T47D (cell line): ENCODE measurements at places on chromosomes 12 and 14.
A peak's percentile ranks its signal among the peaks of the same experiment; 100 is the strongest.

DNA sequence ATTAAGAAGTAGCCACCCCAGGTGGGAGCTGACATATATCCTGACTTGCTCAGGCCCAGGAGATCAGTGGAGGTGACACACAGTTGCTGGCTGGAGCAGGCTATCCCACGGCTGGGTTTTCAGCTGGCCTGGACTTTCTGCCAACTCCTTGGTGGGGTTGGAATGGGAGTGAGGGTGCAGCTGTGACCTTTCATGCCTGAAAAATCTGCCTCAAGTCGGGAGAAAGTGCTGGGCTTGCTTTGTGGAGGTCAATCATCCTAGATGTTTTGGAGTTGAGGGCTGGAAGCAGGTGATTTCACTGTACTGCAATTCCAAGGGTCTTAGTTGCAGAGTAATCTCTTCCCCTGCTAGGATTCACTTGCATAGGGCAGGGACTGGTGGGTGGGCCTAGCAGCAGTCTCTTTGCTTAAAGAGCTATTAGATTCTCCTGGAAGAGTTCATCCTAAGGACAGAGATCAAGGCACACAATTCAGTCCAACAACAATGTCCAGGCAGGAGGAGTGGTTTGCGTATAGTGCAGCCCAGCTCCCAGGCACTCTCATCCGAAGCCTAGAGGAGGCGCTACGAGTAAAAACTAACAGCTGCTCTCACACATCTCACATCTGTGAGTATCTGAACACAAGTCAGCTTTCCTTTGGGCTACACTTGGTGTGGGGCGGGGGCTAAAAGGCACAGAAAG is 98.1 kb downstream of the GAS2L3 start:
- DNase-seq = no peak

DNA sequence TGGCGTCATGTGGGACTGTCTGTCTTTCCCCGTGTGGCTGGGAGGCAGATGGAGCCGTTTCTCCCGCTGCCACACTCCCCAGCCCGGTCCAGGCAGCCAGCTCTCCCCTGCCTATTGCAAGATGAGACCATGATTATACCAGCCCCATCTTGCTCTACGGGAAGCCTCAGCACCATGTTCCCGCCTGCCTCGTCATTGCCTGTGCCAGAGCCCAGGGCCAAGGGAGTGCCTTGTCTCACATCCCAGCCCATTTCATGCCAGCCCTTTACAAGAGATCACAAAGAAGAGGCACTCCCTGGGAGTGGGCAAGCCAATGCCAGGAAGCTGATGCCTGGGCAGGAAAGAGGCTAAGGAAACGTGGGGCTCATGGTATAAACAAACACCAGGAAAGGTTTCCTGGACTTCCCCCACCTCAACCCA is 23.9 kb downstream of the GPR68 start:
- DNase-seq = no peak

DNA sequence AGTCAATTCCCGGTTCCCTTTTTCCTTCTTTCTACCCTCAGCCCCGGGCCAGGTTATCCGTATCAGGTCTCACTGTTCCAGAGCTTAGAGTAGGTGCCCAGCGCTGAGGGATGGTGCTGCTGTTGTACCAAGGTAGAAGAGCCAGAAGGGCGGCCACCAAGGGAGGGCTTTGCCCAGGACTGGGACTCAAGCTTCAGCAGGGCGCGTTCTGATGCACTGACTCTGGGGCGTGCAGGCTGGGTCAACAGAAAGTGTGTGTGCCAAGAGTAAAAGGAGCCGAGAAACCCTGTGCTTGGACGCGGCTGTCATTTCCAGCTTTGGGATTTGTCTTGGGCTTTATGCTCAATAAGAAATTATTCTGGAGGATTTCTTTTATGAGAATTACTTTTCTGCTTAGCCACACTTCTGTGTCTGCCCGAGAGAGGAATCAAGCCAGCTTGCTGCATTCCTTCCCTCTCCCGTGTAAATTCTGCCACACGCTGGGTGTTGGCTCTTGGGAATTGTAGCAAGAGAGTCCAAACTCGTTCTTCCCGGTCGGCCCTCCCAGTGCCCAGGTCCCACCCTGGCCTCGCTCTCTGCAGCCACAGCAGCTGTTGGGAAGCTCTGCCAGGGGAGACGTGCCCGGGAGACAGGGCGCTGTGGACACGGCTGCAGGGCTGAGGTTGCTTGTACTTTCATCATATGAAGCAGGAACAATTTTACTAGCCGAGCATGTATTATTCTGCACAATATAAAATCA is 98.0 kb downstream of the FBXL14 start:
- peak; percentile 45 for DNase-seq

DNA sequence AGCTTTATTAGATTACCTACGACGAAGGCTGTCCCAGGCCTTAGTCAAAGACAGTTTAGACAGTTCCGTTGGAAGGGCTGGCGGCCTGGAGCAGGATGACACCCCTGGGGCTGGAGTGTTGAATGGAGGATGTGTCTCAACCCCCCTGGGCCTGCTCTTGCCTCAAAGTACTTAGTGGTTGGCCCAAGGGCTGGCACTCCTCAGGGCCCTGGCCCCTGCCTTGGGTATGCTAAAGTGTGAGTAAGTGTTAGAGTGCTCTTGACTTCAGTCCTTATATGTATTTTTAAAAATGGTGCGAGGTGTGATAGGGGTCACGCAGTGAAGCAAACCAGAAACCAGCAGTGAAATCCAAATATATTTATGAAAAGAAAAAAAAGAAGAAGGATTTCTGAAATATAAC is 261.6 kb downstream of the KTN1 start:
- DNase-seq = no peak

DNA sequence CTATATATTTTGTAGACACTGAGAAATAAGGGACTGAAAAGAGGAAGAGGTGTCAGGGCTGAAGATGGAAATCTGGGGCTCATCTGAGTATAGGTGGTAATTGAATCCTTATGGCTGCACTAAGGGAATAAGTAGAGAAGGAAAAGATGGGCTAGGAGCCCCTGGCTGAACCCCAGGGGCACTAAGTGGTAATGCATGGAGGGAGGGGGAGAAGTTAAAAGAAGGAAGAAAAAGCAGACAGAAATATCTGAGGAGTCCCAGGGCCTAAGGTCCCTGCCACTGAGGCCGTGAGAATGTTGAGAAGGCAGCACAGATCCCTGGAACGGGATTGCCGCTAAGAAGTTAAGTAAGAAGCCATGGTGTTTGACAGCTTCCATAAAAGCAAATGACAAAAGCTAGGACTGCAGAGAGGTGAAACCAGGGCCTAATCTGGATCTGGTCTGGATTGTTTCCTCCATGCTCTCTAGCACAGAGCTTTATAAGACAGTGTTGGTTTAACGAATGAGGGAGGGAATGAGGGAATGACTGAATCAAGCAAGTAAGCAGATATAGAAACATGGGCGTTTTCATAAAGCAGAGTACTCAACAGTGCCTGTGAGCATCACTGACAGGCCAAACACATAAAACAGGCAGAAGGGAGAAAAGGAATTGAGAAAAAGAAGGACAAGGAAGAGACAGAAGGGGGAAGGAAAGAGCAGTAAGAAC is 92.9 kb downstream of the HMGA2 start:
- DNase-seq = no peak

- no peak for DNase-seq
Measured at GRCh38 chr12:6355491-6356373, 13.9 kb upstream of the TNFRSF1A start.

DNA sequence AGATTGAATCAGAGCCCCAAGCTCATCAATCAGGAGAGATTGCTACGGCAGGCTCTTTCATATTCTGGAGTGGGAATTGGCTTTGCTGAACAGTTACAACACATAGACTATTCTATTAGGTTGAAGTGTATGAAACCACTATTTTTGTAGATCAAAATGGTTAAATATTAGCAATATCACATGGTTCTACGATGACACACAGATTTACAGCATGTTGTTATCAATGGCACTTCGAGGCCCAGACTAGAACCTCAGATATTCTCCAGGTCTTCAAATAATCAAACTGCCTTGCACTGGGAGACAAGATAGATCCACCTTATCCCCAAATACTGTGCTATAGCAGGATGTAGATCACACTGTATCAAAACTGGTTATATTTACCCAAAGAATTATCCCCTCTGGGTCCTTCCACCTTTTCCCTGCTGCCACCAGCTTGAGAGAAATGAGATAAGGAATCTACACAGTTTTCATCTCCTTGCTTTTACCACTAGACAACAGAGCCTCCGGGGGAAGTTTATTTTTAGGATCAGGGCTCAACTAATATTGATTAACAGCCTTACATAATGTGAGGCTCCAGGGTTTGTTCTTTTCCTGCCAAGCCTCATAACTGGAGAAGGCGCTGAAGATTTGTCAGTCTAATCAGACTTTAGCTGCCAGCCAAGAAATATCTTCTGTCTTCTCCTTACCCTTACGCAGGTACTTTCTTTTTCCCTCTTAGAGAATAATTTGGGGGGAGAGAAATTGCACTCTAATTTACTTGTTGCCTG is 507.1 kb downstream of the DIO2 start:
- no peak for DNase-seq

DNA sequence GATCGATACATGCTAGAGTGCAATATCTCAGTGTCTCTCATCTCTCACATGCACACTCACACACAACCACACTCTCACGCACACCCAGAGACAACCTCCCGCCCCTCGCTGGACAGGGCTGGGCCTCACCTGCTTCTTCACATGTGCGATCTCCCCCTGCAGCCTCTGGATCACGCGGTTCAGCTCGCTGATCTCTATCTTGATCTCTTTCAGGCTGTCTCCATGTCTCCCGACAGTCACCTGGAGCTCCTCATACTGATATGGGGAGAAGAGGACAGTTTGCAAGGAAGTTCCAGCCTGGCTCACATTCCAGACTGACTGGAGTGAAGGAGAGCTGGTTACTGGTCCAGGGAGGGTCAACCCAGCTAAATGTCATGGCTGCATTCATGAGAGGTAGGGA is 4.4 kb downstream of the KRT2 start:
- DNase-seq = no peak

DNA sequence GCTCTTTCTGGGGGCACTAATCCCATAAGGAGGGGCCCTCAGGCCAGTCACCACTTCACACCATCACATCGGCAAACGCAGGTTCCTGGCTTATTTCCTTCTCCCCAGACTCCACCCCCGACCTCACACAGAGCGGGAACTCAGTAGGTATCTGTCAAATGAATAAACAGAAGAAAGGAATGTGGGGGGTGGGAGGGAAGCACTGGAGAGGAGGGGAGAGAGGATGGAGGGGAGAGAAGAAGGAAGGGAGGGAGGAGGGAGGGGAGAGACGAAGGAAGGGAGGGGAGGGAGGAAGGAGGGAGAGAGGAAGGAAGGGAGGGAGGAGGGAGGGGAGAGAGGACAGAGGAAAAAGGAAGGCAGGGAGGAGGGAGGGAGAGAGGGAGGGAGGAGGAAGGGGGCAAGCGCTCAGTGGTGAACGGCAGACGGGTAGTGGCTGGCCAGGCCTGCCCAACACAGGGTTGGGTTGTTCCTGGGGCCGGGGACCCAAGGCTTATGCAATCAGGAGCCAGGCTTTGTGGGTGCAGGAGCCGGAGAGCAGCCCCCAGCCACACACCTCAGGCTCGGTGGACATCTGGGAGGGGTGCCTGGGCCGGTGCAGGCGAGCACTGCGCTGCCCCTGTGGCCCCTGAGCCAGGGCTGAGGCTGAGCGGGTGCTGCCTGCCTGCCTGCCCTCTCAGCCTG is 52.6 kb upstream of the FBRSL1 start:
- peak; percentile 66 for DNase-seq

DNA sequence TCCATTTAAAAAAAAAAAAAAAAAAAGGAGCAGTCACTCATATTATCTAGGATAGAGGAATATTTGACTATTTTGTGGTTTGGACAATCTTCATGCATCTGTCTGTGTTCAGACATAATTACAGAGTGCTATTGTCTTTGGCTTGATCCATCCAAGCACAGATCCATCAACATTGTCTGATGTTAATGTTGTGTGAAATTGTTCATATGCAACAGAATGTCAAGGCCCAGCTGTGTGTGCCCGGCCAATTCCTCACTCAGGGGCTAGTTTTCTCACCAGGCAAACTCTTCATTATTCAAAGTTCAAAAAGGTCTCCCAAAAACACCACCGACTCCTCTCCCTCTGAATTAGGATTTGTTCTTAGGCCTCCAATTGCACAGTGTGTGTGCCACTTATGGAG is 324.9 kb upstream of the TMTC1 start:
- DNase-seq = no peak

DNA sequence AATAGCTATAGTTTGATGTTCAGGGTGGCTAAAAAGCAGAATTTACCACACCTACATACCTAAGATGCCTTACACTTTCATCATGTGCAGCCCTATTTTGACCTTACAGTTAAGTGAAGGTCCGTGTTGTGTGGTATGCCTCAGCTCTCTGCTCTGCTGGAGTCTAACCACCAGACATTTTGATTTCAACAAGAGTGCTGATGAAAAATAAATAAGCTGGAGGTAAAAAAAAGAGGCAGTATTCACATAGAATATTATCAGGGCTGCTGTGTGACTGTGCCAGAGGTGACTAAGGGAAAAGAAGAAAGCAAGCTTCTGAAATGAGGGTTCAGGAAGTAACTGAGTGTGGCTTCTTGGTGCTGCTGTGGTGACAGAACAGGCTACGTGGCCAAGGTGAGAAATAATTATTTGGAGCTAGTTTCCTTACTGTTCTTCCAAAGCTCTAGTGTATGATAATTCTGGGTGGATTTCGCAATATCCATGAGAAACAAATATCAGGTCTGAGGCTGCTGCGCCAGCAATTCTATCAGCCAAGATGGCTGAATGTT is 188.8 kb downstream of the STXBP6 start:
- no peak for DNase-seq
